ENCODE measurements at places on chromosomes 12 and 14.

GRCh38 chr12:52901715-52902541, 2.9 kb downstream of the KRT8 start:
- no peak for DNase-seq

DNA sequence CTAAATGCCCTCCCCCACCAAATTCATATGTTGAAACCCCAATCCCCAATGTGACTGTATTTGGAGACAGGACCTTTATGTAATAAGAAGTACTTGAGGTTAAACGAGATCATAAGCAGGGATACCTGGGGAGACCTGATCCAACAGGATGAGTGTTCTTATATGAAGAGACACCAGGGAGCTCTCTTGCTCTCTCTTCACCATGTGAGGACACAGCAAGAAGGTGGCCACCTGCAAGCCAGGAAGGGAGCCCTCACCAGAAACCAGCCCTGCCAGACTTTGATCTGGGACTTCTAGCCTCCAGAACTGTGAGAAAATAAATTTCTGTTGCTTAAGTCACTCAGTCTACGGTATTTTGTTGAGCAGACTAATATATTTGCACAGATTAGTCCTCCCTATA, 113.6 kb downstream of the NUAK1 start:
- no peak for DNase-seq

DNA sequence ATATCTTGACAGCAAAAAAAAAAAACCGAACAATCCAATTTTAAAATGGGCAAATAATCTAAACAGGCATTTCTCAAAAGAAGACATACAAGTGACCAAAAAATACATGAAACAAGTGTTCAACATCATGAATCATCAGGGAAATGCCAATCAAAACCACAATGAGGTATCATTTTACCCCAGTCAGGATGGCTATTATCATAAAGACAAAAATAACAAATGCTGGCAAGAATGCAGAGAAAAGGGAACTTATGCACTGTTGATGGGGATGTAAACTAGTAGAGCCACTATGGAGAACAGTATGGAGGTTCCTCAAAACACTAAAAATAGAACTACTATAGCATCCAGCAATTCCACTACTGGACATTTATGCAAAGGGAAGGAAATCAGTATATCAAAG, 448.2 kb downstream of the RGS6 start:
- no peak for DNase-seq

DNA sequence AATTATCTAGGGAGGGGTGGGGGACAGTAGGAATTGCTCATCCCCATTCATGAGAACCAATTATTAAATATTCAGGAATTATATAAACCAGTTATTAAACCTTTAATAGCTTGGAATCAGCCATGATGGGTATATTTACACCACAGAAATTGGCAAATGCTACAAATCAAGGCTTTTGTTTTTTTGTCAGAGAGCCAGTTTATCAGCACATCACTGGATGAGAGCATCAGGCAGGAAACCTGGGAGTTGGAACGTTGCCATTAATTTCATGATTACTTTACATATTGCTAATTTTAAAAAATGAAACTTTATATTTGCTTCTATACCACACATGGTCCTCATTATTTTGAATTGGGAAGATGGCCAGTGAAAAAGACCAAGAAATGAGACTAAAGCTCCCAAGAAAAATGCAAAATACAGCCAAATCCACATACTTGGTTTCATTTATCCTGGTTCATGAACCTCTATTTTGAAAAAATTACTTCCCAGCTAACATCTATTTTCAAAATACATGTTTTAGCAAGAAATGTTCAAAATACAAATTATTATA, 48.4 kb downstream of the ATL1 start:
- peak; percentile 62 for DNase-seq

GRCh38 chr12:116135209-116135930, 142.1 kb downstream of the MED13L start:
- no peak for DNase-seq

DNA sequence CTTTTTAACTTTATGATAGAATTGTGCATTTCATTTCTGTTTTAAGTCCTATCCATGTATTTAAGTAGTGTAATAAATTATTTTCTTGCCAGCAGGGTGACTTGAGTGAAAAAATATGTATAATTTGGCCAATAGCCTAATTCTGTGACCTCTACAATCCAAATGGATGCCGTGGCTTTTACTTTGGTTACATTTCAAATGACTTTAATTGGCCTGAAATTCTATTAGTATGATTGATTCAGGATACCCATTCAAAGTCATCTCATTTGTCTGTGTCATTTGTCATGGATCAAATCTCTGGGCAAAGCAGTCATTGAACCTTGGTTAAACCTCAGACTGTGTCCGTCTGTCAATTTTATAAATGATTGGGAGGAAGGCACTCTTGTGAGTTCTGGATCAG, 29.6 kb downstream of the CRADD start:
- no peak for DNase-seq

- no peak for DNase-seq
Measured at GRCh38 chr12:12039897-12040296, 30.8 kb upstream of the BCL2L14 start.

GRCh38 chr12:39912211-39912980, 193.5 kb downstream of the SLC2A13 start:
- DNase-seq, result no peak

DNA sequence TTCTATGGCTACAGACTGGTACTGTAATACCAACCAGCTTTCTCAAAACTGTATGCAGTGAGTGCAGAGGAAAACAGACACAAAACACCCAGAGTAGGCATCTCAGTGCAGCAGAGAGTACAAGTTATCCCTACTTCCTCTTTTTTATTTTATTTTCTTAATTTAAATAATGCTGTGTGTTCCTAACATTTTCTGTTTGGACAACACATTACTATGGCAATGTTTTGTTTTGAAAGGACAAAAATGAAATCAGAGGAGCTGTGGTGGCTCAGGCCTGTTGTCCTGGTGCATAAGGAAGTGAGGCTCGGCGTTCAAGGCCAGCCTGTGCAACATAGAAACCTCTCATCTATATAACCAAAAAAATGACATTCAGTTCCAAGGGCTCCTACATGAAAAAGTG, 33.7 kb upstream of the SELPLG start:
- no peak for DNase-seq

- no peak for DNase-seq
Measured at GRCh38 chr12:65450625-65451024, 172.1 kb downstream of the MSRB3 start.

- no peak for DNase-seq
Measured at GRCh38 chr12:44059476-44059875, 223.6 kb downstream of the TMEM117 start.

DNA sequence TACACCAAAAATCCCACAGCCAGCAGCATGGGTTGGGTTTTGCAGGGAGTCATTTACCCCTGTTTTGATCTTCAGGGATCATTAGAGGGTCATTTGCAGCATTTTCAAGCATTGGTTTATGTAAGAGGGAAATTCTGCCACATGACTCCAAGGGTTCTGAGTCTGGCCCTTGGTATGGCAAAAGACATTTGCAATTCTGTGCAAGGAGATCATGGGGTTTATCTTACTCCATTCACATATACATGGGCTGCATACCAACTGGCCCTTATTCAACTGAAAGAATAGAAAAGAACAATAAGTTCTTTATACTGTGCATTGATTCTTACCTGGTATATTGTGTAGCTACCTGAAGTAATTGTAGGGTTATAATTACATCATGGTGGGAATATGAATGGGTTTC, 13.7 kb downstream of the SIX4 start:
- DNase-seq, result no peak

DNA sequence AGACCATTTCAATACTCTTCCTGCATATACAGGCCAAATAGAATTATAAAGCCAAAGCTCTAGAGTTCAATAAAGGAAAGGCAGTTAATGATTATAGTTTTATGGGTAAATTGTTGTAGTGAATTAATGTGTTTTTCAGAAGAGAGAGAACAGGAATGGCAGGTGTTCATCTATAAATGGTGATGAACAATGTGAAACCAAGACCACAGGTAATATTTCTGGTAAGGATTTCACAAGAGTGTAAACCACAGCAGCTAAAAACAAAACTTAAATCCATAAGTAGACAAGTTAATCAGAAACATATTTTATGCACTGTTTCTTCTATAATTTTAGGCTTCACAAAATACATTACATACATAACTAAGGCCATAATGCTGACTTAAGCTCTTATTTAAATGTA, 204.4 kb downstream of the SYT1 start:
- DNase-seq, result no peak

GRCh38 chr14:100568164-100568997, 18.8 kb downstream of the BEGAIN start:
- no peak for DNase-seq

DNA sequence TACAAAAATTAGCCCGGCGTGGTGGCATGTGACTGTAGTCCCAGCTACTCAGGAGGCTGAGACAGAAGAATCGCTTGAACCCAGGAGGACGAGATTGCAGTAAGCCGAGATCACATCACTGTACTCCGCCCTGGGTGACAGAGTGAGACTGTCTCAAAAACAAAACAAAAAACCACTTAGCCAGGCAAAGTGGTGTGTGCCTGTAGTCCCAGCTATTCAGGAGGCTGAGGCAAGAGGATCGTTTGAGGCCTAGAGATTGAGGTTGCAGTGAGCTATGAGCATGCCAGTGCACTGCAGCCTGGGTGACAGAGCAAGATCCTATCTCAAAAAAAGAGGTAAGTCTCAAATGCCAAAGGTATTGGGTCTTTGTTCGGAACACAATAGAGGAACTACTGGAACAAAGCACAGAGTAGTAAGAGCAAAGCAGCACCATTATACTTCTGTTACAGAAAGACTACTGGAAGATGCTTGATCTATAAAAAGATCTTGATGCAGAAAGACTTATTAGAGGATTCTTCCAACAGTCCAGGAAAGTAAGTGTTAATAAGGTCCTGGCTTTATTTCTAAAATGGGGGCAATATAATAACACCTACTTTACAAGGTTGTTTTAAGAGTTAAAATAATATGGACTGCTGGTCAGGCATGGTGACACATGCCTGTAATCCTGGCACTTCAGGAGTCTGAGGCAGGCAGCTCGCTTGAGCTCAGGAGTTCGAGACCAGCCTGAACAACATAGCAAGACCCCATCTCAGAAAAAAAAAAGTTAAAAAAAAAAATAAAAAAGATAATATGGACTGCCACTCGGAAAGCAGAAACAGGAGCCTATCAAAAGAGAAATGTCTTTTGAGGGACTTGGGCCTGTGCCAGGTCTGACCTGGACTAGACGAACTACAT, 29.9 kb downstream of the BTBD7 start:
- no peak for DNase-seq

DNA sequence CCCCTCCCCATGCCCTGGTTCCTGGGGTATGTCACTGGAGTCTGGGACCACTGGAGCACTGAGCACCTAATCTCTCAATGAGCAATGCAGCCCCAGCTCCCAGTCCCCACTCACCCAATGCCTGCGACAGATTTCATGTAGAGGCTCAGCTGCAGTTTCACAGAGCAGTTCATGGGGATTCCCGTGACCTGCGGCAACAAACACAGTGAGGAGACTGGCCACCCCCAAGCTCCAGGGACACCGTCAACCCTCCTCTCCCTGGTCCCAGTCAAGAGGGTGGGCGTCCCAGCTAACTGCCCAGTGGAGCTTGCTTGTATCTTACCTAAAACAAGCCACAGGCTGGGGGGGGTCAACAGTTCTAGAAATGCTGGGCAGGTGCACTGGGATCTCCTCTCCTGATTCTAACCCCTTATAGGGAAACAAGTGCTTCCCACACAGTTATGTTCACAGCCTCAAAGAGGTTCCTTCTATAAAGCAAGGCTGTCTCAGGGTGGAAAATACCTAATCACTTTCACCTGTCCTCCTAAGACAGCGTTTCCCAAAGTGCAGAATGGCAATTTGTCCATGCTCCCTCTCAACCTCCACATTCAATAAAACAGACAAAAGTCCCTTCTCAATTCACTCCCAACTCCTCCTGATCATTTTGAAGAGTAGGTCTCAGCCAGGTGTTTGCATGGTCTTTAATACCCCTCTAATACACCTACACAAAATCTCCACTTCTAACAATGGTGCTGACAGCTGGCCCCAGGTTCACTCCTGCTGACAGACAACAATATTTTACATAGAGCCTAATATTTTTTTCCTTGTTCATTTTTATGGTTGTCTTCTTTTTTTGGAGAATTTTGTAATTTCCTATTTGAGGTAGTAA, 68.3 kb downstream of the SCARB1 start:
- DNase-seq, result no peak

DNA sequence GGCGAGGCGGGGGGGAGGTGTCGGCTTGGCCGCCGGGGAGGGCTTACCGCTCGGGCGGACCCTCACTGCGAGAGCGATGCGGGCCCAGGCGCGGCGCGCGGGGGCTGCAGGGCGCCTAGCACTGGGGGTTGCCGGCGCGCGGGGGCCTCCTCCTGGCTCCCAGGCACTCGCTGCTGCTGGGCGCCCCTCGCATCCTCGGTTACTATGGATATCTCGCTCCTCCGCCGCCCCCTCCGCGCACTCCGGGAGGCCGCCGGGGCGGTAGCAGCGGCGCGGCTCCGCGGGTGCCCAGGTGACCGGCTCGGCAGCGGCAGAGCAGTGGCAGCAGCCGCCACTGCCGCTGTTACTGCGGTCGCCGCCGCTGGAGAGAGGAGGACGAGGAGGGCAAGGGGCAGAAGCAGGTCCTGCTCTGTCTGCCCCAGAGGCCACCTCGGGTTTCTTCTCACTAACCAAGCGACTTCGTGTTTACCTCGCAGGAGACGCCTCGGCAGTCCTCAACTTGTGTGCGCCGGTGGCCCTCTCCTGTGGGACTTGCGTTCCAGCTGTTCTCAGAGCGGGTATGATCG, 250.1 kb downstream of the APAF1 start:
- no peak for DNase-seq

DNA sequence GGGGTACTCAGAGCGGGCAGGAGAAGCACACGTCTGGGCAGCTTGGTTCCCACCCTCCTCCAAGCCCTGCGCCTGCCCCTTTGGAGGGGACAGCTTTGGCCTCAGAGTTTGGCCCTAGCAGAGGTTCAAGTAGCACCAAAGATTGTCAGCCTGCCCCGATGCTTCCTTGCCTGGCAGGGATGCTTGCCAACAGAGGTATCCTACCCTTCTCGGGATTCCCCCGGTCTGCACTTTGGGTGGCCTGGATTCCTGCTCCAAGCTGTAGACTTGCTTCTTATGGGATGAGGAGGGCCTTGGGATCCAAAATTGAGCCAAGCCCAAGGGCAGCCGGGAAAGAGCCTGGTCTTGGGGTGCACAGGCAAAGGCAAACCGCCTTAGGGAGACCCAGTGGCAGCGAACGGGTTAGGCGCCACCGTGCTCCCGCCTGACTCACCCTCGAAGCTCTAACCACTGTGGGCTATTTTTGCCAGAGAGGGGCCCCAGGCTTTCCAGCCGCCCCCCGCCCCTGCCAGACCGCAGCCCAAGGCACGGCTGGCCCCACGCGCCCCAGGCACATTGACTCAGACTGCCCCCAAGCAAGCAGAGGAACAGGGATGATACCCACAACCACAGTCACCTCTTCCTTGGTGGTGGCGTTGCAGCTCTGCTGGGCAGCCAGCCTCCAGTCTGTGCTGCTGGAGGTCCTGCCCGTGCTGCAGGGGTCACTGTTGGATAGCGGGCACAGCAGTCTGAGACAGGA, 847 bp upstream of the WNT10B start:
- no peak for DNase-seq

All from forelimb muscle (tissue), 1 donor.